Left lobe of liver (tissue), 2 donors: ENCODE measurements at places on chromosomes 4 and X.

- no peak for DNase-seq
Measured at GRCh38 chr4:123167931-123168330, 228.7 kb upstream of the SPRY1 start.

DNA sequence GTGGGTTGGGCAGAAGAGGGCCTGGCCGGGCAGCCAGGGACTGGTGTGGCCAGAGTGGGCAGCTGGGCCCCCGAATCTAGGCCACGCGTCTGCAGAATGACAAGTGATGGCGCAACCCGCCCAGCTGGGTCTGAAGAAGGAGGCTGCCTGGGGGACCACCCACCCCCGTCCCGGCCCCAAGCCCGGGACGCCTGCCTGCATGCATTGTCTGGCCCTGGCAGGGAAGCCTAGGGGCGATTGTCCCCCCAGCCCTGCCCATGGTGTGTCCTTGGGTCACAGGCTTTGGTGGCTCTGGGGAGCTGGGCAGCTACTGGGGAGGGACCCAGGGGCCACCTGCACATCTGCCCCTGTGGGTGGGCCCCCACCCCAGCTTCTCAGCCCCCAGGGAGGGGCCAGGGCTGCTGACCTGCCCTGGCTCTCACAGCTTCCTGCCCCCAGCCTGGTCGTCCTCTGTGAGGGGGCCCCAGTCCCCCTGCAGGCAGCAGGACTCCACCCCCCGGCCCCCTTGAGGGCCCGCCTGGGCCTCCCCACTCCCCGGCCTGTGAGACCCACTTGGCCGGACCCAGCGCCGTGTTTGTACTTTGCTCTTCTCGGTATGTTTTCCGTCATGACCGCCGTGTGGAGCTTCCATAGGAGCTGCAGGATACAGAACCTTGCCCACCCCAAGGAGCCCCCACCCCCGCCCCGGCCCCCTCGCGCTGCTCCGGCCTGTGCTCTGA is 4.9 kb downstream of the FGFR3 start:
- no peak for DNase-seq

- no peak for DNase-seq
Measured at GRCh38 chrX:108148524-108148923, 56.9 kb downstream of the ATG4A start.

DNA sequence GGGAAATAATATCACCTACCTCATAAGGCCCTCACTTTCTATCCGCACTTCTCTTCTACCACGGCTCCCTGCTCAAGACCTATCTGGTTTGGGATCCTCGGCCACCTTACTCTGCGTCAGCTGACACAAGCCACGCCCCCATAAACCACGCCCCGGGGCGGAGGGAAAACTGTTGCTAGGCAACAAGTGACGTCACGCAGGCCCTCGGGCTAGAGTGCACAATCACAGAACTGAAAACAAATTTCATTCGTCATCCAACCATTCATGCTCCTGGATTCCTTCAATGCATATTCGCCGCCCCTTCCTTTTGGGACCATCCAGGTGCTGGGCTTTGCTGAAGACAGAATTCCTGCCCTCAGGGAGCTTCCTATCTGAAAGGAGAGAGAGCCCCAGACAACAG is 66.3 kb downstream of the SMC1A start:
- DNase-seq = no peak

- DNase-seq = no peak
Measured at GRCh38 chr4:37561803-37562207, 124.4 kb downstream of the RELL1 start.

- DNase-seq = peak; percentile 49
Measured at GRCh38 chrX:100363896-100364295, 46.2 kb downstream of the PCDH19 start.

GRCh38 chr4:169330095-169330494 is 59.3 kb upstream of the SH3RF1 start:
- DNase-seq = no peak

DNA sequence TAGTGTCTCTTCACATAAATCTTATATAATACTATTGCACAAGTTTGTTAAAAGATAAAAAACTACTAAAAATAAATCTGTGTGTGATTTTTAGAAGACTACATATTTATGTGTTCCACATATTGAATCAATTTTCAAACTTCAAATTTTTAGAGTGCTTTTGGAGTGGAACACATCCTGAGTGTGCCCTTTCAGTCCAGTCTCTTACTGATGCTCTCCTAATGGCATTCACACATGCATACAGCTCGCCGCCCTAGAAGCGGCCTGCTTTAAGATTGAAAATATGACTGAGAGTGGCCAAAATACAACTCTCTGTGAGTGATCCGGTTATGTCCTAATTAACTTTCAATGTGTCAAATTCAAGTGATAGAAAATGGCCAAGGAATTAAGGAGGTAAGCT is 628.8 kb downstream of the ANKRD50 start:
- DNase-seq = no peak

DNA sequence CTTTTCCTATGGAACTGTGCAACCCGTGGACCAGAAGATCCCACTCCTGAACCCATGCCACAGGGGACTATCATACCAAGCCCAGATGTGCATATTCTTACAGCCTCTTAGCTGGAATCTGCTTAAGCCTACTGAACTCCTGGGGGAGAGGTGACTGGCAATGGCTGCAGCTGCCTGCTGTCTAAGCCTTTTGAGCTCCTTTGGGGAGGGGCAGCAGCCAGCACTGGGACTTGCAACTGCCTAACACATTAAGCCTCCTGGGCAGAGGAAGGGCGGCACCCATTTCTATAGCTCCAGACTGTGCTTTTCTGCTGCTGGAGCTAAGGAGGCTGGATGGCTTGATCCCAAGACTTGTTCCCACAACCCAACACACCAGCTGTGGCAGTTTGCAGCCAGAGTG is 117.9 kb upstream of the VEGFC start:
- no peak for DNase-seq

DNA sequence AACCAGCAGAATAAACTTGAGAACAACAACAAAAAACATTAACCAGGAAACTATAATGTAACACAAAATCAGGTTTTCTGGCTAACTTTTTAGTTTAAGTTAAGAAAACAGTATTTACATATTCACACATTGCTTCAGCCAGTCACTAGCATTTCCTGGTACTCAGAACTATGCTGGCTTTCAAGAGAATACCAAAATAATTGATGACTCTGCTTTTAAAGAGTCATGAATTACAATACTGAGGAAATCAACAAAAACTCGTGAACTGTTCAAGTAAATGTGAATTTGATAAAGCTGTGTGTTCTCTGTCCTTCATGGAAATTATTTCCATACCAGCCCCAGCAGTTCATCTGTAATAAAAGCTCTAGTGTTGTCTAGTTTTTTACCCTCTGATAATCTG is 27.4 kb downstream of the PRSS12 start:
- no peak for DNase-seq
